ENCODE measurements at places on chromosomes 16 and 17. TPM values are rescaled to one million over a fixed set of nuclear protein-coding genes. Genes with fewer than 3 reads are reported as not detected.

The FAM20A gene
- 1.0 TPM for total RNA-seq

The COG4 gene
- 60.8 TPM for total RNA-seq

The ADPRM gene
- total RNA-seq = 8.1 TPM

The UNC13D gene
- total RNA-seq = 1.5 TPM

The MILR1 gene
- total RNA-seq = 9.2 TPM

The BCL6B gene
- total RNA-seq = 1.0 TPM

The AOC2 gene
- total RNA-seq = 0.34 TPM

The TSPAN10 gene
- 0.59 TPM for total RNA-seq

The SLFN12L gene
- total RNA-seq = under 0.01 TPM

The SLFN14 gene
- not detected for total RNA-seq
